ENCODE measurements at places on chromosomes 13 and 19.
A peak's percentile ranks its signal among the peaks of the same experiment; 100 is the strongest.

DNA sequence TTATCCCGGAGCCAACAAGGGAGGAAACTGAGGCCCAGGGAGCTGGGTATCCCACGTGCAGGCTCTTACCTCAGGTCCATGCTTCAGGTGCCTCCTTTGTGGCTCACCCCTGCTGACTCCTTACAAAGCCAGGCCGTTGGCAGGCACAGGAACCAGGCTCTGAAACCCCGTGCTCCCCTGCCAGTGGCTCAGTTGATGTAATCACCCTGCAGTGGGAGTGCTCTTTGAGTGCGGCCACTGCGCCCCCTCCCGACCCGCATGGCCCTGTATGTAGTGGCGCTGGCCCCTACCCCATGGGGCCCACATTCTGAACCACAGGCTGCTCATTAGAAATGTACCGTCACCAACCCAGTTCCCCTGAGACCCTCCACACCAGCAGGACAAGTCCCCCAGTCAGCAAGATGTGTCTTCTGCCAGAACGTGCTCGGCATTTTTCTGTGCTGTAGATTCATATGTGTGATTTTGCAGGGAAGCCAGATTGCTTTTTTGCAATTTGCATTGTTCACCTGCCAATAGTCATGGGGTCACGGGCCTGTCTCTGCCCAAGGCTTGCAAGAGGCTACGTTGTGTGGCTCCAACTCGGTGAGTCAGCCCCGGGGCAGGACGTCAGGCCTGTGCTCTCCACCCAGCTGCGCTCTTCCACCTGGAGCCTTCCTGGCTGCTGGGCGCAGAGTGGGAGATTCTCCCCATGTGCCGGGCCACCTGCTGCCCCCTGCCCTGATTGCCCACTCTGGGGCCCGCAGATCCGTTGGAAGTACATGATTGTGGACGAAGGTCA lies 60.3 kb downstream of the SMARCA4 start:
- no peak for DNase-seq

DNA sequence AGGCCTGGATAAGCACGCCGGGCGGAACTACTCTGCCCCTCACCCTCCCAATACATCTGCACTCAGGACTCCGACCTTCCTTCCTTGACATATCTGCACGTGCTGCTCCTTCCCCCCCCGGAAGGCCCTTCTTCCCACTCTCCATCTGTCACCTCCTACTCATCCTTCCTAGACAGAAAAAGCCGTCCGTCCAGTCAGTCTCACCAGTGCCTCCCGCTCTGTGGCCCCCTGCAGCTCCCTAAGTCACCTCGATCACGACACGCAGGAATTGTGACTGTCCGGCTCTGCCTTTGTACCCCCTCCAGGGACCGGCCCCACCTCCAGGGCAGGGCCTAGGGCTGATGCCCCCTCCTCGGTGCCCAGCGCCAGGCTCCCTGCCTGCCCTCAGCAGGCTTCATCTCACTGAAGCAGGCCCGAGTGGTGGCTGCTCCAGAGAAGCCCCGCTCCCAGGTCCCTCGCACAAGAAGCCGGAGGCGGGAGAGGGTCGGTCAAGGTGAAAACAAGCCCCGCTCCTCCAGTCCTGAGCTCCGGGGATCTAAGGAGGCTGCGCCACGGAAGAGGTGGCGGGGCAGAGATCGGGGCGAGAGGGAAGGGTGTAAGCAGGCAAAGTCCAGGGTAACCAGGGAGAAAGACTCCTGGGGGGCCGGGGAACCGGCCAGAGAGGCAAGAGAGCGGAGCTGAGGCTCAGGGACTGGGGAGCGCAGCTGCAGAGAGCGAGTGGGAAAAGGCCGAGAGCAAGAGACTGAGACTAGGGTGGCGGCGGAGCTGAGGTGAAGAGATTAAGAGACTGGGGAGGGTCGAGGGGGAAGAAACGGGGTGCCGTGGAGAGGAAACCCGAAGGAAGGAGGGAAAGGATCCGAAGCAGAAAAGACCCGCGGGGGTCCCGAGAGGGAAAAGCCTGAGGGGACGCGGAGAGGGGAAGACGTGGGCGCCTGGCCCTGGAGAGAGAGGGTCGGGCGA lies 1.1 kb downstream of the PPP6R1 start:
- no peak for DNase-seq

GRCh38 chr13:77328819-77329132 lies 1.9 kb upstream of the MYCBP2 start:
- DNase-seq: no peak

- DNase-seq: no peak
Observed at GRCh38 chr19:14023404-14024235, 4.3 kb upstream of the RLN3 start.

DNA sequence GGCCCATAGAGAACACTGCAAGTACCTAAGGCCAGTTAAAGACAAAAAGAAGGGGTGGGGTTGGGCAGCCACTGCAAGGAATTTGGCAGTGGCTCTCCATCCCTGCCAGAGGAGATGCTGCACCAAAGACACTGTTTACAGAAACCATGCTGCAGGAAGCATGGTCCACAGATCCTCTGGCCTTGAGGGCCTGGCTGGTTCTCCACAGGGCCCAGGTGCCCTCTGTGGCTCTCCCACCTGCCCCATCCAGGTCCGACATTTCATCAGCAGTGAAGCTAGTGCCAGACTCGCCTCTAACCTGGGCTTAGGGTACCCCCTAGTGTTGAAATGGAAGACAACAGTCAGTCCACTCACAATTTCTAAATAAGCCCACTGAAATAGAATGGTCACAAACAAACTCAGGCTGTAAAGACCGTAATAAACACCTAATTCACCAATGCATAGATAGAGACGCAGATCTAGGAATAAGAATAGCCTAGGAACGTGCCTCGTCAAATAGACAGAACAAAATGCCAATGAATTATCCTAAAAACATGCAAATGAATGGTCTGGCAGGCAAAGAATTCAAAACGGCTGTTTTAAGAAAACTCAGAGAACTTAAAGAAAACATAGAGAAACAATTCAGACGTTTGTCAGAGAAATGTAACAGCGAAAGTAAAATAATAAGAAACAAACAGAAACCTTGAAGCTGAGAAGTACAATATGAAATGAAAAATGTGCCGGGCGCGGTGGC lies 23.3 kb downstream of the LYPD4 start:
- DNase-seq: peak; percentile 20

GRCh38 chr13:50106559-50106958 lies 91.3 kb downstream of the KCNRG start:
- no peak for DNase-seq

DNA sequence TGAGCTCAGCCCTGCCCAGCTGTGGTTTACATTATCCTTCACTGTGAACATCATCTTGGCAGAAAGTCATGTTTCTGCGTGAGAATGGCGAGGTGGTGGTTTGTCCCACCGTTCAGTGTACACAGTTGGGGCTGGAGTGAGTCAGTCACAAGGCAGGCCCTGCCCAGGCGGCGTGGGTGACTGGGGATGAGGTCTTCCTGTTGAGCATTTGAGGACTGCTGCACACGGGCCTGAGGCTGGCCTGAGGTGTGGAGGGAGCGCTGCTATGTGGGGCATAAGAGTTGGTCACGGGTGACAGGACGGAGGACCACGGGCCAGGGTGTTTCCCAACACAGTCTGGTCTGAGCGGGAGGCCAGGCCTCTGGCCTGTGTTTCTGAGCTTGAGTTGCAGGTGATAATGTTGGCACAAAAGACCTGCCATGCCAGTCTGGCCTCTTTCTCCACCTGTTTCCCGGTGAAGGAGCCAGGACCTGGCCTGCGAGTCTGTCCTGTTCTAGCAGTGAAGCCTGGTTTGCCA lies 13.4 kb upstream of the C19orf33 start:
- DNase-seq: no peak

GRCh38 chr13:34152409-34152808 lies 334.5 kb downstream of the RFC3 start:
- DNase-seq: no peak

GRCh38 chr13:111429064-111429558 lies 108.7 kb downstream of the TEX29 start:
- DNase-seq: peak; percentile 20

DNA sequence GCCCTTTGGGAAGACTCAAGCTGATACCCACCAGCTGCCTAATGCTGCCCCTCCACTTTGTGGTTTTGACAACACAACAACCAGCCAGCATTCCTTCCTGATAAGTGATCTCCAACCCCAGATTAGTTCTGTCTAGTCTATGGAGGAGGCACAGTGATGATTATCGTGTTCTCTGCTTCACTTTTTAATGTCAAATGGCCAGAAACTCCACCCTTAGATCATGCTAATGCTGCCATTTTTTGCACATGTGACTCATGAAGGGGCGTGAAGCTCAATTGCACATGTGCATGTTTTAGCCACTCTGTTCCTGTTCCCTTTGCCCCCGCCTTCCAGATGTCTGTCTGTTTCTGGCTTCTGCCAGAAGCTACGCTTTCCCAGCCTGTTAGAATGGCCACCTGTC lies 199.8 kb downstream of the COG6 start:
- DNase-seq: no peak

DNA sequence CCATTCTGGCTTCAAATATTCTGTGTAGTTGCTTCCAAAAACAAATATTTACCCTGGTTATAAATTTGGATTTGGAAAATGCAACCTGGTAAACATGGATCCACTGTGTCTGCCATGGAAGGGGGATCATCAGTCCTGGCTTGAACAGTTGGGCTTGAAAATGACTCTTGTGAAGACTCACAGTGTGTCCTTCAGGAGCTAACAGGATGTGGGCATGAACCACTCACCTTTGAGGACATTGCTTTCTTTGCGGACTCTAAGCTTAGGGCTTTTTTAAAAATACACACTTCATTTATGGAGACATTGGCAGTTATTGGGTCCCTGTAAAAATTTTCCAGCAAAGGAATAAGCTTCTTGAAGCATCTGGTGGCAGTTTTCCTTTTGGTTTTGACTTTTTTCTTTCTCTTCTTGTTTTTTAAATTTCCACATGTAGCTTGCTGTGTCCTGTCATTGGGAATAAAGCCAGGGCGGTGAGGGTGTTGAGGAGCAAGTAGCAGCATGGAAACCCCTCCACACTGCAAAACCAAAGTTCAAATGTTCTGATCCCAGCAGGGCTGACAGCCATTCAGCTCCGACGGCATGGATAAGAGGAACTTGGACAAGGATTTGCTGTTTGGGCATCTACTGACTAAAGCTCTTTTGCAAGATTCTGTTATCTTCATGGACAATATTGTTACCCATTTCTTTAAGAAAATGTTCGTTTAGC lies 39.5 kb upstream of the SERP2 start:
- no peak for DNase-seq

GRCh38 chr19:32828139-32828538 lies 41.4 kb downstream of the SLC7A9 start:
- DNase-seq: no peak

GRCh38 chr19:27676877-27677276 lies 1536.1 kb downstream of the UQCRFS1 start:
- DNase-seq: no peak

DNA sequence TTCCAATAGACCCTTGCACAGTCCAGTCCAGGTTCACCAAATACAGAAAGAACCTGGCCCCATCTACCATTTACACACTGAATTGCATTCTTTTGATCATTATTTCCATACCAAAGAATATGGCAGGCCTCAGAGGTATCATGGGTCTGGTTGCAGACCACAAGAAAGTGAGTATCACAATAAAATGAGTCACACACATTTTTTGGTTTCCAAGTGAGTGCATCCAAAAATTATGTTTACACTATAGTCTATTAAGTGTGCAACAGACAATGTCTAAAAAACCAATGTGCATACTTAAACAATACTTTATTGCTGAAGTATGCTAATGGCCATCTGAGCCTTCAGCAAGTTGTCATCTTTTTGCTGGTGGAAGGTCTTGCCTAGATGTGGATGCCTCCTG lies 105.3 kb downstream of the SPACA7 start:
- no peak for DNase-seq

GRCh38 chr13:111946214-111946613 lies 120.7 kb upstream of the SOX1 start:
- DNase-seq: no peak

DNA sequence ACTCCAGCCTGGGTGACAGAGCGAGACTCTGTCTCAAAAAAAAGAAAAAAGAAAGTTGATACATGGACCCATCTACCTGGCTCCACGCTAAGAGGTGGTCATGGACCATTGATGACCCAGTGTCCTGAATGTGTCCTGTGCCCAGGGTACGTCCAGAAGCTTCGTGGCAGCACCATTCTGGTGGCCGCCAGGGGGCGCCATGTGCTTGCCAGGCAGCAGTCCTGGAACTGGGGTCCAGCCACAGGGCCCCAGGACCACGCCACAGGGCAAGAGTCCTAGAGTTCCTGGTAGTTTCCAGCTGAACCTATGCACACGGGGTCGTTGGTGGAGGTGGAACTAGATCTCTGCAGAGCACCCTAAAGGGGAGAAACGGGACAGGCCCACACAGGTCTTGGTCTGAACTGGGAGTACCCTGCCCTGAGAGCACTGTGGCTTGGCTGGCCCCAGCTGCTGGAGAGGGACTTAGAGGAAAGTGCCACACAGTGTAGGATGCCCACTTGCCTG lies 19.9 kb upstream of the FBXO27 start:
- peak; percentile 47 for DNase-seq

DNA sequence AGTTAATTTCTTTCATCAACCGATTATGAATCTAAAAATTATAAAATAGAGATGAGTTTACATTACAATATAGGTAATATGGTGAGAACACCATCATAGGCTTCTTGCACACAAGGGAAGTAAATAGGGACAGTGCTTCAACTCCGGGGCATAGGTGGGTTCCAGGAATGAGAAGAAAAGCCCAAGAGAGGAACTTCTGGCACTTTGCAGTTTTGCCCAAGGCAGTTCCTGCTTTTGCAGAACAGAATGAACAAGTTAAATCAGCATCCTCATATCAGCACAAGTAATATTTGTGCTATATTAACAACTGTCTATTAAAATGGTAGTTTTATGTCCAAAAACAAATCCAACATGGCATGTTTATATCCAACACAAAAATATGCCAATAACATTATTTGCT lies 60.1 kb downstream of the DACH1 start:
- DNase-seq: no peak

DNA sequence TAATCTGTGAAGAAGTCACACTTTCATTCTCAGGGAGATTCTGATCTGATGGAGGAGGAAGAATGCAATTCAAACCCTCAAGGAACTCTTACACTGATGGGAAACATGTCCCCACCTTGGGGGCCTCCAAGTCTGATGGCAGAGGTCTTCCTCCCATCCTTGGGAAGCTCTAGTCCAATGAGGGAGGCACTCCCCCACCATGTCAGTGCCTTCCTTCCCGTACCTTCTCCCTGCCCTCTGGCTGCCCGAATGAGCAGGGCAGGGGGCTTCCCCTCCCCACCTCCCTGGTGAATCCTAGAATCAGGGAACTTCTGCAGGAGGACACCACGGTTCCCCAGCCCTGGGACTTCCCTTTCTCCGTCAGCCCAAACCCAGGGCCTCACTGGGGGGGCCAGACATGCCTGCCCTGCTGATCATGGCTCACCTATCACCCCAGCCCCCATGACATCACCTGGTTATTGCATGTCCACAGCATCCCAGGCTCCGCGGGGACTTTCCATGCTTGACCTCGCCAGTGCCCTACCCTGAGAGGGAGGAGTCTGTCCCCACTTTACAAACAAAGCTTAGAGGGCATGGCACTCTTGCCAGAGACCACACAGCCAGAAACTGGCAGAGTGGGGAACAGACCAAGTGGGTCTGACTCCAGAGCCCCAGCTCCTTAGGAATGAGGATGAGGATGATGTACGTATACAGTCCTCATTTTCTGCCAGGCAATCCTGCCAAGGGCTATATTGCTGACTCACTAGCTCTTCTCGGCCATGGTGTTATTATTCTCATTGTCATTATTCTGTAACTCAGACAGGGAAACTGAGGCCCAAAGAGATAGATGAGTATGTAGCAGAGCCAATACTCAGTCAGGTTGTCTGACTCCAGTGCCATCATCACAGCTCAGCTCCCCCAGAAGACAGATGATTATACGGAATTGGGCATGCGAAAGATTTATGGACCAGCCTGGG lies 9.6 kb upstream of the BCL3 start:
- no peak for DNase-seq

All from activated T-cell treated with anti-CD3 and anti-CD28 coated beads for 24 hours (primary cell).